ENCODE measurements at places on chromosomes 4 and X.

DNA sequence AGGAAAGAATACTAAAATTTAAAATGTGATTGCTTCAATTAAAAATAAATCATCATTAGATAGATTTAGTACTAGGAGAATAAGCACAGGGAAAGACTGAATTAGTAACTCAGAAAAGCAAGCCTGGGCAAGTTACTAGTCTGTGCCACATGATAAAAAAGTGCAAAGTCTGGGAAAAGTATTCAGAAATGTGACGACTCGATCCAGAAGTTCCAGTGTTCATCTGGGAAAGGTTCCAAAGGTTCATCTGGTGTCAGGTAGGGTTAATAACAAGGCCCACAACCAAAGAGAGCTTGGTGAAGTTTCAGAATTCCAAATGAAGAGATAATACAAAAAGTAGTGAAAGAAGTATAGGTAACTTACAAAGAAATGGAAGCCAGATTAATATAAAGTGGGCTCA is 78.3 kb upstream of the ARSJ start:
- no peak for DNase-seq

DNA sequence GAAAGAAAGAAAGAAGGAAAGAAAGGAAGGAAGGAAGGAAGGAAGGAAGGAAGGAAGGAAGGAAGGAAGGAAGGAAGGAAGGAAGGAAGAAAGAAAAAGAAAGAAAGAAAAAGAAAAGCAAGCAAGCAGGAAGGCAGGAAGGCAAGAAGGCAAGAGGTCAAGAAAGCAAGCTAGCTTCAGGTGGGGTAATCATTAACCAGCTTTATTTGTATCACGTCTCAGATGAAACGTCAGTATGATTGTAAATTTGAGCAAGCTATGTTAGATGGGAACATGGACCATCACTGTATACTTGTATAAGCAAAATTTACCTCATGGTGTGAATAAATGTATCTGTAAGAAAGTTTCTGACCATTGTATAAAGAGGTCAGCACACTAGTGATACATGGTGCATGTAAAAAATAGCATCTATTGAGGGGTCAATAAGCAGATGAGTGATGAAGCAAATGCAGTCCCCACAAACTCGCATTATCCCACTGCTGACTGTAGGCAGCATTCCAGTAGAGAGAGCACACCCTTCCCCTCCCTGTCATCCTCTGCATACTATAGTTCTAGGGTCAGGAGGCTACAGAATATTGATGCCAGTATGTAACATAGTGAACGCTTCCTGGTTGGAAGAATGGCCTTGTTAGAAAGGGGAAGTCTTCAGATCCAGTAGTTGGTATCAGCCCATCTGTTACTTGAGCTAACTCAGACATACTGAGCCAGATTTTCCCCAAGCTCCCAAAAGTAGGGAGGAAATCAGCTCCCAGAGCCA is 16.5 kb upstream of the KLHL34 start:
- DNase-seq = no peak

DNA sequence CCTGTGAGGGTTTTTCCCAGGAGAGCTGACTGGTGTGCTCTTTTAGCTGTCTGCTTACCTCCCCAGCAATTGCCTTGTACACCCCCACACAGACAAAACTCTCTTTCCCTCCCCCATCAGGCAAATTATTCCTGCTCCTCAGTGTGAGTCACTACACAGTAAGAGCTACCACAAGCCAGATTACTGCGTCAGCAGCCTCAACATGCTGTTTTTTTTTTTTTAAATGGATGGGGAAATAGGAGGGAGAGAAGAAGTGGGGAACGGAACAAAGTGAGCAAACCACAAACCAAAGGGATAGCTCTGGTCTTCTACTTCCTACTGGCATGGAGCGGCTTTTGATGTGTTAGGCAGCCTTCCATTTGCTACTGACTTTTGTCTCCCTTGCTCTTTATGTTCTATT is 107.5 kb upstream of the ACSL4 start:
- no peak for DNase-seq

DNA sequence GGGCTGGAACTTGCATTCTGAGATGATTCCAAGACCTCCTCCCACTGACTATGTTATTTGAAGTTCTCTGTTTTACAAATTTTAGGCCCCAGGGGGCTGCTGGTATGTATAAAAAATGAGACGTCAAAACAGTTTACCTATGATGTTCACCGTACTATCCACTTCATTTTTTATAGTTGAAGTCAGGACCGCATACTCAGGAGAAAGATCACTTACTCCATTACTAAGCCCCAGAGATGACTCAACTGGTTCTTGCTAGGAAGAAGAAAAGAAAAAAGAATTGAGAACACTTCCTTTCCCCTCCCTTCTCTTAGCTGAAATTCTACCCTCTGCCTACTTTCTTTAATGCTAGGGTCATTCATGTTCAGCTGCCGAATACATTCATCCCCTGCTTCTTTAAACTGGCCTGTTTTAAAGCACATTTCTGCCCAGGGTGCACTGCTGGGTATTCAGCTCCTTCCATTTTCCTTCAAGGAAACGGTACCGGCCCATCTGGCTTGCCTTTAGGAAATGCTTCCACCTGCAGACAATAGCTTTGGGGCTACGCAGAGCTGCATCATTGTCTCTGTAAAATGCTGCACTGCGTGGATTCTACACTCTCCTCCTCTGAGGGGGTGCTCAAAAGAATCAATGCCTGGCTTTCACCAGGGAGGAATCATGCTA is 66.2 kb downstream of the IRF2 start:
- no peak for DNase-seq

- no peak for DNase-seq
Measured at GRCh38 chr4:24794916-24795665, at the start of gene SOD3. Gene SOD3, plus strand, starts transcription at chr4:24795573. Its CDS starts 3,949 bp downstream, at chr4:24799522.

DNA sequence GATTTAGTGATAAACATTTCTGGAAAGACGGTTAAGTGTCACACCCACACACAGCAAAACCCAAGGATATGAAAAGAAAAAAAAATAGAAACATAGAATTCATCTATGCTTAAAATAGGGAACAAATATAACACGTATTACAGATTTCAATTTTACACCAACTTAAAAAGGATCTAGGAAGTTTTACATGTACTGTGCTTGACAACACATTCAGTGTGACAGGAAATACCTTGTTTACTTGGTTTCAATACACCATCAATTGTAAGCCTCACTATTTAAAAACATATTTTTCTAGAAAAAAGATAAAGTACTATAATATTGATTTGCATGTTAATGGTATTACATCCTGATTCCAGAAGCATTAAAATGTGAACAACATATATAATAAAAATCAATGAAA is 77.0 kb upstream of the SPRY1 start:
- no peak for DNase-seq

DNA sequence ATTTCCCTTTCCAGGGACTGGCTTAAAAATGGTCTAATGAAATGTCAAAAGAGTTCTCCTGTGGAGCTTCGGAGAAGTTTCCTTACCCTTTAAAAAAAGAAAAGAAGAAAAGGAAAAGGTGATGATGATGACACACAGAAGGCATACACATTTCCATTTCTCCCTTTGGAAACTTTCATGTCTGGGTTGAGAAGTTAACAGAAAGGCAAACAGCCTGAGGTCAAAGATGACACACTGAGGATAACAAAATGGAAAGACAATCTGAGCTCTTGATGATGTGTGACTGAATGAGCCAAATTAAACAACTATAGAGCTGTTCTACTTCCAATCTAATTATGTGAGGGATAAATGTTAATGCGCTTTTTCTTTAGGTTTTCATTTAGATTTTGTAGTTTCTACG is 32.2 kb downstream of the NFXL1 start:
- DNase-seq = no peak

- DNase-seq = no peak
Measured at GRCh38 chr4:1053080-1053661, 41.7 kb downstream of the FGFRL1 start.

GRCh38 chr4:56684320-56685050 is 3.4 kb upstream of the HOPX start:
- no peak for DNase-seq

GRCh38 chr4:11774346-11774745 is 345.7 kb upstream of the HS3ST1 start:
- no peak for DNase-seq

DNA sequence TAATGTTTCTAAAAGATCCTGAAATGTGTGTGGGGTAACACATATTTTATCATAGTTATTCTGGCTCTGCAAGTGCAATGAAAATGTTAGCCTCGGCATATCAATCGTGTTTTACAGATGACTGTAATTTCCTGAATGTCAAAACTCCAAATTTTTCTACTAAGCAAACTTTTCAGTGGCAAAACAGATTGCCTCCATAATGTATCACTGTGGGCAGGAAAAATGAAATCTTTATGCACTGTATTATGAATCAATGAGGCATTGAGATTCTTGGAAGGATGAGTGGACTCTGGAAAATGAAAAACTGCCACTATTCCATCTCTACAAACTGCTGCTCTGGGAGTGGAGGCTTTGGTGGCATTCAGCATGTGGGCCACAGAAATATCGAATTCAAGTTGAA is 160.1 kb upstream of the MBNL3 start:
- DNase-seq = no peak

- DNase-seq = no peak
Measured at GRCh38 chr4:103429283-103429682, 231.1 kb upstream of the CENPE start.

DNA sequence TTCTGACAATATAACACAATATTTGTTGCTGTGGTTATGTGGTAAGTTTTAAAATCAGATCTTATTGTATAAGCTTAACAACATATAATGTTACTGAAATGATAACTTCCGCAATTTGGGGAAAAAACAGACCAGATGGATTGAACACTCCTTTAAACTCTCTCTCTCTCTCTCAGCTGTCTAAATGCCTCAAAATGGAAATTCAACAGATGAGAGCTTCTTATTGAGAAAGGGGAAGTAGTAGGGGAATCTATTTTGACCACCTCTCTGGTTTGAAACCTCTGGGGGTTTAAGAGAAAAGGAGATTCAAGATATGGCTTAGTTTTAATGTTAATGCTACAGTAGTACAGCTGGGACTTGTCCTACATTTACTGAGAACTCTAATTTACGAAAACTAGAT is 40.3 kb downstream of the DMD start:
- no peak for DNase-seq

GRCh38 chr4:110515676-110516075 is 39.7 kb downstream of the ENPEP start:
- DNase-seq = no peak

DNA sequence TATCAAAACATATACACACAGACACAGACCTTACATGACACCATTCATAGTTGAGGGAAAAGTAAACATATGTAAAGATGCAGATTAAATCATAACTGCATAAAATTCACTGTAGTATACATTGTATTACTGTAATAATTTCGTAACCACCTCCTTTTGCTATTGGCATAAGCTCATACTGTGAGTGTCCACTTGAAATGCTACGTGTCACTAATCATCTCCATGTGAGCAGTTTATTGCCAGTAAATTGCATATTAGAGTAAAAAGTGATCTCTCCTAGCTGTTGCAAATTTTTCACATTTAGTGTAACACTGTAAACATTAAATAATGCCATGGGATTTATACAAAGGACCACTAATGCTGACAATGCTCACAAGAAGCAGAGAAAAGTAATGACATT is 256.7 kb upstream of the GNPDA2 start:
- no peak for DNase-seq

- DNase-seq = no peak
Measured at GRCh38 chr4:110900213-110900769, 277.4 kb upstream of the PITX2 start.

- no peak for DNase-seq
Measured at GRCh38 chrX:38458071-38458470, 103.3 kb upstream of the TSPAN7 start.

GRCh38 chrX:23952984-23953907 is 45.4 kb downstream of the CXorf58 start:
- DNase-seq = no peak

DNA sequence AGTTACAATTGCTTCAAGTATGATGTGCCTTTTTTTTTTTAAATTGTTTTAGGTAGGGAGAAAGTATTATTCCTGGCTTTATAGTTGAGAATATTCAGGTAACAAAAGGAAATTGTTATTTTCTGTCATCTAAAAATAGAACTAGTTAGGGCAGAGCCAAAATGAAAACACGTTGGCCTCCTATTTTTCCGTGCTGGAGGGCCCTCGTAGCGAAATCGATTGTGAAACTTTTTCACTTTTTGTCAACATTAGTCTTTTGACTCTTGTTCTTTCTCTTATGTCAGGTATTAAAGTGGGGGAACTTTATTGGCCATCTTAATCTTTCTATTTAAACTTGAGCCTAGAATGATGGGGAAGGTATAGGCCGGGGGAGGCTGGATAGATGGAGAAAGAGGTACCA is 104.9 kb downstream of the ARHGAP10 start:
- DNase-seq = no peak

DNA sequence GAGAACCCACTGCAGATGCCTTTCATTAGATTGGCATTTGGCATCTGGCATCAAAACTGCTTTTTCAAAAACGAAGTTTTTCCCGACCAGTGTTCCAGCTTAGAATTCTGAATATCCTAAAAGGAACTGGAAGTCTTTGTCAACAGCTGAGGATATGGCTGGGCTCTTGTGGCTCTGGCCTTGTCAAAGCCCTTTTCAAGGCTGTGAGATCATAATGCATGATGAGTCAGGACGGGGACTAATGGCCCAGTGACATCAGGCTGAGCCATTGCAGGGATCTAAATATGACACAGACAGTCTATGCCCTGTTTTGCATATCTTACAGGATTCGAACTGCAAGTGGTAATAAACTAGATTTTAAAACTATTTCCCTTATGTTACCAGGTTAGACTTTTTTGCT is 306.4 kb downstream of the PTTG2 start:
- DNase-seq = no peak

- DNase-seq = no peak
Measured at GRCh38 chr4:106039796-106040195, 144.5 kb downstream of the NPNT start.

DNA sequence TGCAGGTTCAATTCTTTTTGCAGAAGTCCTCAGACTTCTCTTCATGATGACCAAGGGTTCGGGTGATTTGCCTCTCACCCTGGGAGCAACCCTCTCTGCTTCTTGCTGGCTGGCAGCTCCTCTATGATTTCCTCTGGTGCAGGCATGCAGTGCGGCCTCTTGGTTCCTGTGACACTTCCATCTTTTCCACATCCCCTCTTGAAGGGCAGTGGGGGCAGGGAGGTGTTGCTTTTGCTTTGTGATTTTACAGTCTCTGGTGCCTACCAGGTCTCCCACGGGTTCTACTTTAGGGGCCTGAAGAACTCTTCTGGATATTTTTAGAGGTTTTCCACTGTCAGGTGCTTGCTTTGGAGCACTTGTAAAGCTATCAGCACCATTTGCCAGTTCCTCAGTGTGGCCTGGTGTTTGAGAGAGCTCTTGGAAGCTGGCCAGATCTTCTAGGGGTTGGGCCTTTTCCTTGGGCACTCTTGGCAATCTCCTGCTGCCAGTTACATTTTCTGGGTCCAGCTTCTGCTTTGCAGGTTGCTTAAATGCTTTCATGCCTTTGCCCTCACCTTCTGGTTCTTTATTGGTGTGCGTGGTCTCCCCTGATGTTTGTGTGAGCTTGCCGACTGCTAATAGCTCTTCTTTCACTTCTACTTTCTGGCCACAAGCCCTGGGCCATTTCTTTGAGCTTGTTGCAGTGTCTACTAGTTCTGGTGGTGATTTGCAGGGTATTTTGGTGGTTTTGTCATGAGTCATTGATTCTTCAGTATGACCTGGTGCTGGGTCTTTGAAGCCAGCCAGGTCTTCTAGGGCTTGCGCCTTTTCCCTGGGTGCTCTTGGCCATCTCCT is 11.5 kb upstream of the CHST7 start:
- no peak for DNase-seq

GRCh38 chr4:167031534-167032156 is 202.6 kb downstream of the SPOCK3 start:
- no peak for DNase-seq

Data from stimulated activated CD8-positive, alpha-beta memory T cell treated with anti-CD3 and anti-CD28 coated beads, Interleukin-12 subunit alpha, Interleukin-12 subunit beta, amount 100 ng/mL, for 1 hour (primary cell).